ENCODE measurements at places on chromosomes 11 and 22.
A peak's percentile ranks its signal among the peaks of the same experiment; 100 is the strongest.

DNA sequence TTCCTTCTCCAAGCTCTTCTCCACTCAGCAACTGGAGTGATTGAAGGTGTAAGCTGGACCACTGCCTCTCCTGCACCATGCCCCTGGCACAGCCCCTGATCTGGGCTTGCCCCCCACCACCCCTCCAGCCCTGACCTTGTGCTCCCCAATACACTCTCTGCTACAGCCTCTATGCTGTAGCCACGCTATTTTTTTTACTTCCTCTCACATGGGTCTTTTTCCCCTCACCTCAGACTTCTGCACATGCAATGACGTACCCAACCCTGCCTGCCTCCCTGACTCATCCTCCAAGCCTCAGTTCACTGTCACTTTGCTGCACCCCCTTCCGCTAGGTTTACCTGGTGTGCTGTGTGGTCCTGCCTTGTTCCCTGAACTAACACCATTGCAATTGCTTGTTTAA is 9.0 kb downstream of the CSNK2A3 start:
- no peak for DNase-seq

GRCh38 chr22:35632935-35633334 is 15.3 kb upstream of the APOL6 start:
- no peak for DNase-seq

DNA sequence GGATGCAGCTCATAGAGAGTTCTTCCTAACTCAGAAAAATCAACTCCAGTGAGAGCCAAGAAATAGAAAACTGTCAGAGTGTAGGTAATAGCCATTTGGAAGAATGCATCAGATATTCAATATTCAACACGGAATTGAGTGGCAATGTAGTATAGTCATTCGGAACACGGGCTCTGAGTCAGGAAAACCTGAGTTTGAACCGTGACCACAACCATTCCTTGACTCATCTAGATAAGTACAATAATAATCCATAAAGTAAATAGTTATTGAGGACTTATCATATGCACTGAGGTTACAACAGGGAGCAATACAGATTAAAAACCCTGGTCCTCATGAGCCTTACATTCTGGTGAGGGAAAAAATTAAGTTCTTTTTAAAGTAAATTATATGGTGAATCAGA is 62.6 kb upstream of the PHF21A start:
- DNase-seq: no peak

DNA sequence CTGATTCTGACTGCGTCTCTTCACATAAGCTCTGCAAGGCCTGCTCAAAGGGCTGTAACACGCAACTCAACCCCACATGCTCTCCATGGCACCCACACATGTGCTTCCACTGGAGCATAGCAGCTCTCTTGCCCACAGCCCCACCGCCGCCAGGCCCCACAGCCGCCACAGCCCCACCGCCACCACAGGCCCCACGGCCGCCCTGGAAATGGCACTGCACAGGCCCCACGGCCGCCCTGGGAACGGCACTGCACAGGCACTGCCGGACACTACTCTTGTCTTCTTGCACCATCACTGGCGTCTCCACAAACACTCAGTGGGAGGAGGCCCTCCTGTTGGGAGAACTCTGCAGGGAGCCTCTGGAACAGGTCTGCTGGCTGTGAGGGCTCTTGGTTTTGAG is 8.6 kb downstream of the MOB2 start:
- no peak for DNase-seq

DNA sequence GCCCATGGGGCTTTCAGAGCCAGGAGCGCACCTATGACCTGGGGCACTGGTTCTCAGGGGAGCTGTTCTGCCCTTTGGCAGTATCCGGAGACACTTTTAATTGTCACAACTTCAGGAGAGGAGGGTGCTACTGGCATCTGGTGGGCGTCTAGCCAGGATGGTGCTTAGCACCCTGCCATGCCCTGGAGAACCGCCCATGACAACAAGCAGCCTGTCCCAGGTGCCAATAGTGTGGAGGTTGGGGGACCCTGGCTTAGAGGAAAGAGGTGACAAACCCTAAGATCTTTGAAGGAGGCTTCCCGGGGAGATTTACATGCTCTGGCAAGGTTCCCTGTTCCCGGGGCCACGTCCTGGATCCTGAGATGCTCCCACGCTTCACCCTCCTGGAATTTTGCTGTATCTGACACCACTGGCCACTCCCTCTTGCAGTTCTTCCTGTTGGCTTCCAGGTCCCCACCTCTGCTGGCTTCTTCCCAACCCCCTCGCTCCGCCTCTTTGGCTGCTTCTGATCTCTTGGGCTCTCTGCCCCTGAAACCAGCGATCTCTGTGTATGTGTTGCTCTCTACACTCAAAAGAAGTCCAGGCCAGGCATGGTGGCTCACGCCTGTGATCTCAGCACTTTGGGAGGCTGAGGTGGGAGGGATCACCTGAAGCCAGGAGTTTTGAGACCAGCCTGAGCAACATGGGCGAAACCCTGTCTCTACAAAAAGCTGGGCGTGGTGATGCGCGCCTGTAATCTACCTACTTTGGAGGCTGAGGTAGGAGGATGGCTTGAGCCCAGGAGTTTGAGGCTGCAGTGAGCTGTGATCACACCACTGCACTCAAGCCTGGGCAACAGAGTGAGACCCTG is 31.1 kb downstream of the FADS3 start:
- DNase-seq: no peak

GRCh38 chr11:73152086-73152853 is 10.2 kb upstream of the FCHSD2 start:
- no peak for DNase-seq

GRCh38 chr11:2377511-2378443 is 667 bp downstream of the CD81 start:
- DNase-seq: peak; percentile 32

GRCh38 chr11:114197799-114198500 is 98.2 kb upstream of the NNMT start:
- no peak for DNase-seq

DNA sequence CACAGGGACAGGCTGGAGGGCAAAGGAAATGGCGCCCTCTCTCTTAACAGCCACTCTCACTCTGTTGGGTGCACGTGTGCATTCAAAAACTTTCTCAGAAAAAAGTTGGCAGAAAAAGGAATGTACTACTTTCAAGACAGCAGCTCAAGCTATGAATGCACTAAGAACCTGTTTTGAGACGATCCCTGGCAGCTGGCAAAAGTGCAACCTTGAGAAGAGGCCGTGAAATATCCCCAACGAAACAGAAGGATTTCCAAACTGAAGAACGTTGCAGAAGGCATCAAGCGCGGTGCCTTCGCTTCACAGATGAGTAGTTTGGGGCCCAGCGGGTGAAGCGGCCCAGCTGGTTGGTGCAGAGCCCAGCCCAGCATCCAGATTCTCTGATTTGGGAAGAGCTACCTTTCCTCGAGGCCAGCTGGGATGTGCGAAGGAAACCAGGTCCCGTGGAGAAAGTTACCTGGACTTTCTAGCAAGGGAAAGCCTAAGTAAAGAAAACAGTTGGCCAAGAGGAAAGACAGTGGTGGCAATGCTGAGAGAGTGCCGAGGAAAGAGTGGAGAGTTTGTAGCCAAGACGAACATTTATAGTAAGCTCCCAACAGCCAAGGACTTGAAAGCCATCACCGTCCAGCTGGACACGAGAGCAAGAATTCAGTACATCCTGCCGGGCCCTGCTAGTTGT is 16.3 kb downstream of the IFT27 start:
- DNase-seq: no peak

GRCh38 chr22:29263791-29264276 is 3.9 kb downstream of the RHBDD3 start:
- DNase-seq: no peak

GRCh38 chr11:2816523-2816922 is 69.1 kb downstream of the CDKN1C start:
- no peak for DNase-seq

DNA sequence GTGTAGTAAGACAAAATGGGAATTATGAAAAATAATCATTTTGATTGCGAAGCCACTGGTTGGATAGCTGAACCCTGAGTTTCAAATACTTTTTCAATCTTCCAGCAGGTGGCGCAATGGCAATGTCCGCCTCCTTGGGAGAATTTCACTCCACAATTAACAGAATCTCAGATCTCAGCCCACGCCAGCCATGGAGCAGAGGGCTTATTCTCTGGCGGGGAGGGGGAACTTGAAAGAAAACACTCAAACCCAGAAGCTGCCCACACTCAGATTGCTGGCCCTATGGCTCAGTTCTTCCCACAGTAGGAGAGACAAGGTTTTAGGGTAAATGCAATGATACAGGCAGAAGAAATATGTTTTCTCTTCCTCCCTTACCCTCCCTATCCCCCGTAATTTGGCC is 38.7 kb upstream of the RCN1 start:
- peak; percentile 11 for DNase-seq

- no peak for DNase-seq
Measured at GRCh38 chr22:39382410-39382809, 17.2 kb upstream of the TAB1 start.

DNA sequence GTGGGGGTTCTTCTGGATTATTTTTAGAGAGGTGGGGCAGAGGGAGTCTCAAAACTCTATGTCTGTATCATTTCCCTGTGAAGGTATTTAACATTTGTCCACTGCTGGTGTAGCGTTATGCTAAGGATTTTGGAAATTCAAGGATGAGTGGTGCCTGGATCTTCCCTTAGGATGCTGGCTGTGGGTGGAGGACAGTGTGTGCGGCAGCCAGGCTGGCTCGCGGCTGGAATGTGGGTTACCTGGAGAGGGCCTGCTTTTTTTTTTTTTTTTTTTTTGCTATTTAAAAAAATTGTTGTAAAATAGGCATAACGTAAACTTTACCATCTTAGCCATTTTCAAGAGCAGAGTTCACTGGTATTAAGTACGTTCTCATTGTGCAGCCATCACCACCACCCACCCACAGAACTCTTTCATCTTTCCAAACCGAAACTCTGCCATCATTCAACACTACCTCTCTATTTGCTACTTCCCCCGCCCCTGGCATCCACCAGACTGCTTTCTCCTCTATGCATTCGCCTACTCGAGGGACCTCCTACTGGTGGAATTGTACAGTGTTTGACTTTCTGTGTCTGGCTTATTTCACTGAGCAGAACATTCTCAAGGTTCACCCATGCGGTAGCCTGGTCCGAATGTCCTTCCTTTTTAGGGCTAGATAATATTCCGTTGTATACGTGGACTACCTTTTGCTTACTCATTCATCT is 67.1 kb downstream of the PARVB start:
- peak; percentile 17 for DNase-seq

DNA sequence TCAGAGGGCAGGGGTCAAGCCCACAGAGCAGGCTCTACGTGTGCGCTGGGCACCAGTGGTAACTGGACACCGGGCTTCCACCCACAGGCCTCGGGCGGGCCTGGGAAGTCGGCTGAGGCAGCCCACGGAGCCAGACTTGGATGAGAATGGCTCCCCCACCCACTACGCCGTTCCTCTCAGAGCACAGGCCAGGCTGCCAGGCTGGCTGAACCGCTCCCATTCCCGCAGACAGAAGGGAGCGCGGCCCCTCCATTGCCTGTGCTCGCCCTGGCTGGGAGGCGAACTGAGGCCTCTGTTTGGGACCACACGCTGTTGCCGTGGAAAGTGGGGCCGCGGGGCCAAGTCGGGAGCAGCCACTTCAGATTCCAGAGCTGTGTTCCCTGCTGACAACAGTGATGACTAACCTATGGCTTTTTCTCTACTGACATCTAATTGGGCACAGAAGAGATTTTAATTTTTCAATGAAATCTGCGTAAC is 63.9 kb downstream of the MYH9 start:
- no peak for DNase-seq

GRCh38 chr11:47176328-47177228 is at the start of gene ARFGAP2:
Gene ARFGAP2, minus strand, starts transcription at chr11:47176879. Its CDS starts 26 bp downstream, at chr11:47176853.
- peak; percentile 91 for DNase-seq
